ENCODE measurements at places on chromosomes 2 and 18.
A peak's percentile ranks its signal among the peaks of the same experiment; 100 is the strongest.

DNA sequence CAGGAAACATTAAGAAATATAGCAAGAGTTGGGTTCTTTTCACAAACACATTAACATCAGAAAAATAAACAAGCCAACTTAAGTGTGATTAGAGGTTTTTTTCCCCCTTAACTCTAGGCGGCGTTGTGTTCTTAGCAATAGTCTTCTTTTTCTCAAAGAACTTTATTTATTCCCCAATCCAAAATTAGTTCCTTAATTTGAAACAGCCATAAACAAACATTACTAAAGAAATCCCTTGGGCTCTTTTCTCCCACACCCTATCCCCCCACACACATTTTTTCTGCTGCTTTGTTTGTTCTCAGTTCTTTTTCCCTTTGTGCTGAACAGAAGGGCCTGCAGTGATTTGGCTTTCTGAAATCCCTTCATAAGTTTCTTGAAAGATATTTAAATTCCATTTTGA is 13.2 kb upstream of the MYO1B start:
- no peak for DNase-seq

DNA sequence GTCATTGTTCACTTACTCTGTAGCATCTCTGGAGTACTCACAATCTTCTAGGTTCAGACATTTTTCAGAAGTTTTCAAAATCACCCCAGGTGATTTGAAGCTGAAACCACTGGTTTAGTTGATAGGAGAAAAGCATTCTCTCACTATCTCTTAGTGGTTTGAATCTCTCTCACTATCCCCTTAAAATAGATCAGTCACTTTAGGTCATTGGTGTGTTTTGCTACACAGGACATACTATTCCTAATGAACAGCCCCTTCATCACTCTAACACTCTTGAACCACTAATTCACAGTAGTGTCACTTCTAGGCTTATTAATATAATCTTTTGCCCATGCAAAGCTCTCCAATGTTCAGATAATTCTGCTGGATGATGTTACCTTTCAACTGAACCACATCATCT is 34.5 kb downstream of the LYPD6 start:
- no peak for DNase-seq

GRCh38 chr2:221426929-221427328 is 145.2 kb downstream of the EPHA4 start:
- DNase-seq, result no peak

DNA sequence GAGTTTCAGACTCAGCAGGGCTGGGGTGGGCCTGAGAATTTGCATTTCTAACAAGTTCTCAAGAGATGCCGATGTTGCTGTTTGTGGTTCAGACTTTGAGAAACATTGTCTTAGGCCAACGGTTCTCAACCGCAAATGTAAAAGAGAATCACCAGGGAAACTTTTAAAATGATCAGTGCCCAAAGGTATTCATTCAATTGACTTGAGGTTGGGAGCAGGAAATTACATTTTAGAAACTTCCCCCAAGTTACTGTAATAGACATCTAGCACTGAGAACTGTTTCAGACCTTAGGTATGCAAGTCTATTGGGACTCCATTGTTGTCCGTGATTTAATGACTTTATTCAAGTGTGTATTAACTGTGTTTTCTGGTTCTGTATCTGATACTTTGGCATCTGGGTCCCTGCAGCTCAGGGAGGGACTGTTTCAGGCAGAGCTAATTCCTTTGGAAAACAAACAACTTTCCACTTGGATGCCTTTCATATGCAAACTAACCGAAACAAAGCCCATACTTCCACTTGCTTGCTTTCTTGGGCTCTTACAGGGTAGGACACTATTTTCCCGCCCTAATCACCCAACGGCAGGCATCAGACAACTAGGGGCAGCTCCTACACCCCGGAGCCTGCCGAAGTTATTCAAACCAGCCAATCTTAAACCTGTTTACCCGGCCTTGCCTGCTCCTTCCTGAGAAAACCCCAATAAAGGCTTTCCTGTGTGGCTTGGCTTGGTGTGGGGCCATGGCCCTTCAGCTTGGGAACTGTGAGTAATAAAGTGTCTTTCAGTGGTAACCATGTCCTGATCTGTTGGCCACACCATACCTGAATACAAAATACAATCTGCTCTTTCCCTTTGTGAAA is 97.6 kb downstream of the POLE4 start:
- no peak for DNase-seq

- no peak for DNase-seq
Measured at GRCh38 chr2:21599417-21599816, 475.6 kb downstream of the TDRD15 start.

GRCh38 chr2:50443868-50444630 is 587.9 kb downstream of the NRXN1 start:
- no peak for DNase-seq

GRCh38 chr2:241134711-241135110 is 14.6 kb downstream of the PASK start:
- DNase-seq, result no peak

DNA sequence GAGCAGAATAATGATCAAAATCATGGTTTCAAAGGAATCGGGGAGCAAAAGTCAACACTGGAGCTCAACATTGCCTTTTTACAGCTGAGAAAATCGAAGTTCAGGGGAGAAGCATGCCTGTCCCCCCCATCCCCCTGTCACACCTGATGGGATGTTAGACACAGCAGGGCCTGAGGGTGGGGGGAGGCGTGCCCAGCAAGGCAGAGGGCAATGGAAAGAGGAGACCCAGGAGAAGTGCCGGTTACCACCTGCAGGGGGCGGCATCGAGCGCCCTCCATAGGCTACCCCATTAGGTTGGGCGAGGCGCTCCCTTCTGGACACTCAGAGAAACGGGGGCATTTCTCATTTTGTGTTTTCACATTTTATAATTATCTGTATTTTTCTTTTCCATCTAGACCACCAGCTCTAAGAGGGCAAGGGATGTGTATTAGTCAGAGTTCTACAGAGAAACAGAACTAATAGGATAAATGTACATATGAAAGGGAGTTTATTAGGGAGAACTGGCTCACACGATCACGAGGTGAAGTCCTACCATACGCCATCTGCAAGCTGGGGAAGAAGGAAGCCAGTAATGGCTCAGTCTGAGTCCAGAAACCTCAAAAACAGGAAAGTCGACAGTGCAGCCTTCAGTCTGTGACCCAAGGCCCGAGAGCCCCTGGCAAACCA is 271.3 kb downstream of the LRATD1 start:
- peak; percentile 18 for DNase-seq

- no peak for DNase-seq
Measured at GRCh38 chr2:26687328-26687727, 5.2 kb upstream of the KCNK3 start.

GRCh38 chr18:55900380-55900779 is 312.4 kb upstream of the TCF4 start:
- no peak for DNase-seq

- peak; percentile 87 for DNase-seq
Measured at GRCh38 chr2:128472789-128473174, 154.1 kb upstream of the HS6ST1 start.

DNA sequence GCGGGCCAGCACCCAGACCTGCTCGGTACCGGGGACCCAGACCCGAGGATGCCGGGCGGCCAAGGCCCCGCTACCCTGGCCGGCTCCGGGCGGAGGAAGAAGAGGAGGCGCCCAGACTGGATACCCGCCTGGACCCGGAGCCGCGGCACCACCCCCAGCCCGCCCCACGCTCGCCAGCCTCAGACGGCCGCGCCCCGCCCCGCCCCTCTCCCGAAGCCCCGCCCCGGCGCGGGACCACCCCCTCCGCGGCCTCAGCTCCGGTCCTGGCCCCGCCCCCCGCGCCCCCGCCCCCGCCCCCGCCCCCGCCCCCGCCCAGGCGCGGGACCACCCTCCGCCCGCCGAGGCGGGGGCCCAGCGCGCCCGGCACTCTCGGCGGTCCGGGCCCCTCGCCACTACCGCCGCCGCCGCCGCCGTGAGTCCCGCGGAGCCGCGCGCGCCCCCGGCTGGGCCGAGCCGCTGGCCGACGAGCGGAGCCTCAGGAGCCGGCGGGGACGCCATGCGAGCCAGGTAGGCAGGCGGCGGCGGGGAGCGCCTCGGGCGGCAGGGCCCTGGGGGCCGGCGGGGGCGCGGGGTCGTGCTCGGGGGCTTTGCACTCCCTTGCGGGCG is at the start of gene SH3BP4:
Gene SH3BP4 (plus strand): TSS at position 354 of the 606 bp plus-strand sequence. CDS start 82,986 bp downstream, outside the sequence.
- DNase-seq, result no peak

GRCh38 chr2:30527411-30527810 is 80.4 kb downstream of the LCLAT1 start:
- DNase-seq, result no peak

- DNase-seq, result no peak
Measured at GRCh38 chr18:79410731-79411613, 15.2 kb downstream of the NFATC1 start.

DNA sequence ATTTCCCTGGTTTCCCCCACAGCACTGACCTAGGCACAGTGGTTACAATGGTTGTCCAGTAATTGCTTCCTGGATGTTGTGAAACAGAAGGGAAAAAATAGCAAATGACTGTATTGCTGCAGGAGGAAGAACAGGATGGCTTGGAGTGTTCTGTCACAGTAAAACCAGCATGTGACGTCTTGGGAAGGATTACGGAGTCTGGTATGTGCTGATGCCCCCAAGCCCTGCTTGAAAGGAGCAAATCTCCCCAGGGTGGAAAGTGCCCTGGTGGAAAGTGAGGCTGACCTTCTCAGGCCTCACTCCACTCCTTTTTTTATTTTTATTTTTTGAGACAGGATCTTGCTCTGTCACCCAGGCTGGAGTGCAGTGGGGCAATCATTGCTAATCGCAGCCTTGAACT is 7.8 kb downstream of the RAB11FIP5 start:
- DNase-seq, result no peak

DNA sequence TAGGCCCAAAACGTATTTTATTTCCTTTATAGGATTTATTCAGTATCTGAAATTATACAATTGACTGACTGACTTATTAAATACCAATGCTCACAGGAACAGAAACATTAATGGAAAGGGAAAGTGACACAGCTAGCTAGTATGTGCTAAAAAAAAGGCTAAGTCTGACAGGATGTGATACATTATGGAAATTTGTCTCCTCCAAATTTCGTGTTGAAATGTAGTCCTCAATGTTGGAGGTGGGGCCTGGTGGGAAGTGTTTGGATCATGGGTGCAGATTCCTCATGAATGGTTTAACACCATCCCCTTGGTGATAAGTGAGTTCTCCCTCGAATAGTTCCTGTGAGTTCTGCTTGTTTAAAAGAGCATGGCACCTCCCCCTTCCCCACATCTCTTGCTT is 70.6 kb upstream of the WDR75 start:
- DNase-seq, result no peak

GRCh38 chr2:218343591-218343990 is 13.1 kb upstream of the CATIP start:
- DNase-seq, result no peak

DNA sequence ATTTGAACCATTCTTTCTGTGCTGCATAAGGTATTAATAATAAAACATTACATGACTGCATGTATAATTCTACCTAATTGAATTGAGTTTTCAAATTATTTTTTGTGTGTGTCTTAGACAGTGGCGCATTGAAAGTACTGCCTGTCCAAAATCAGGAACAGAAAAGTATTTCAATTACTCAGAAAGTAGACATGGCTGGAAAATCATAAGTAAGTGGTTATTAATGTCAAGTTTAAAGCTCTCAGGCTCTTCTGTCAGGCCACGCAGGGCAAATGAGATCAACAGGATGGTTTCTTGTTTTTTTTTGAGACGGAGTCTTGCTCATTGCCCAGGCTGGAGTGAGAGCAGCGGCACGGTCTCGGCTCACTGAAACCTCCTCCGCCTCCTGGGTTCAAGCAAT is 32.4 kb upstream of the DARS1 start:
- DNase-seq, result no peak

GRCh38 chr2:96520697-96521096 is 15.5 kb upstream of the NEURL3 start:
- no peak for DNase-seq

DNA sequence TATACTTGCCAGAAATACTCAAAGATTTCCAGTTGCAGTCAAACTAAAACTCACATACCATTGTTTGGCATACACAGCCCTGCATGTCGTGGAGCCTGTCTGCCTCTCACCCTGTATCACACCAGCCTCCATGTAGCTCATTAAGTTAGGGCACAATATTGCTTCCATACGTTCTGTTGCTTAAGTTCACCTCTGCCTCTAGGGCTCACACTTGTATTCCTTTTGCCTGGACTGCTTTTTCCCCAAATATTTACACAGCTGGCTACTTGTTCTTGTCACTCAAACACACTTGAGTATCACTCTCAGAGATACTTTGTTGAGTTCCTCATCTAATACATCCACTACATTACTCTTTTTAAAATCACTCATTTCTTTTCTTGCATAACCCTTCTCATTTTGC is 83.1 kb downstream of the PTH2R start:
- DNase-seq, result no peak

DNA sequence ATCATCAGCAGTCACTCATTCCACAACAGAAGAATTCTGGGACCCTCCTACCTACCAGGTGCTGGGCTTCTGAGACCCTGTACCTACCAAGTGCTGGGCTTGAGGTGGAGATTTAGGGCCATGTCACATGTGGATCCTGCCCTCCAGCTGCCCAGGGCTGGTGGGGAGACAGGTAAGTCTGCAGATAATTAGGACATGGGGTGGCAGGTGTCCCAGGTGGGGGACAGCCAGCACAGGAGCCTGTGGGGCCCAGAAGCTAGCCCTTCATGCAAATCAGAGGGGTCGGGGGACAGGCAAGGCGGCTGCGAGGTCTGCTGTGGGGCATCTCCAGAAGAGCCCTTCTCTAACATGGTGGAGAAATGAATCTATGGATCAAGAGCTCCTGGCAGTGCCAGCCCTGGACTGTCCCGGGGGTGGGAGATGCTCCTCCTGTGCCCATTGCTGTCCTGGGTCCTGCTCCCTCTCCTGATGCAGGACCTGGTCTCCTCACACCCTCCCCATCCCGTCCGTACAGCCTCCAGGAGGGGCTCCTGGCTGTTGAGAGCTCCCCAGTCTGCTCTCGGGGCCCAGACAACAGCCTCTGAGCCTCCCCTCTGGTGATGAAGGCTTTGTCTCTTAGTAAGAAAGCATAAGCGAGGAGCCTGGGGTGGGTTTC is 106.3 kb upstream of the GLI2 start:
- no peak for DNase-seq

DNA sequence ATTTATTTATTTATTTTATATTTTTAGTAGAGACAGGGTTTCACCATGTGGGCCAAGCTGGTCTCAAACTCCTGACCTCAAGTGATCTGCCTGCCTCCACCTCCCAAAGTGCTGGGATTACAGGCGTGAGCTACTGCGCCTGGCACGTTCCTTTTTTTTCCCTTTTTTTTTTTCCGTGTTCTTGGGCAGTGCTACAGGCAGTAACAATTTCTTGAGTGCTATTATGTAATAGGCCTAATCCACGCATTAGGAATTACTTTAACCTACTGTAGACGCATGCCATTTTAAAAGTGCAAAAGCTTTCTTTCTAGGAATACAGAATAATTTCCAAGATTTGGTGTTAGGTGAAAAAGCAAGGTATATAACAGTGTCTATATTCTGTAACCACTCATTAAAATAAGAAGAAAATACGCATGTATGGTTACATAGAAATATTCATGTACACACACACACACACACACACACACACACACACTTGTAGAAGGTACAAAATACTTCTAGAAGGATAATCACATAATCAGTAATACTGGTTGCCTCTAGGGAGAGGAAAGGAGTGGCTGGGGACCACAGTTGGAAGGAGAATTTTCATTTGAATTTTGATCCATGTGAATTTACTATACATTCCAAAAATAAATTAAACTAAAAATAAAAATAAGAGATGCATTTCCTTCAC is 92.3 kb downstream of the METTL8 start:
- no peak for DNase-seq
